SHP77 (cell line): ENCODE measurements at places on chromosomes 2 and 18.

- no peak for DNase-seq
Measured at GRCh38 chr2:40403233-40403836, 48.6 kb downstream of the SLC8A1 start.

GRCh38 chr2:193371200-193371599, 1176.5 kb upstream of the TMEFF2 start:
- no peak for DNase-seq

GRCh38 chr18:62776024-62776570, 60.8 kb downstream of the PHLPP1 start:
- no peak for DNase-seq

- DNase-seq, result no peak
Measured at GRCh38 chr2:96342085-96342484, 6.5 kb downstream of the NCAPH start.

DNA sequence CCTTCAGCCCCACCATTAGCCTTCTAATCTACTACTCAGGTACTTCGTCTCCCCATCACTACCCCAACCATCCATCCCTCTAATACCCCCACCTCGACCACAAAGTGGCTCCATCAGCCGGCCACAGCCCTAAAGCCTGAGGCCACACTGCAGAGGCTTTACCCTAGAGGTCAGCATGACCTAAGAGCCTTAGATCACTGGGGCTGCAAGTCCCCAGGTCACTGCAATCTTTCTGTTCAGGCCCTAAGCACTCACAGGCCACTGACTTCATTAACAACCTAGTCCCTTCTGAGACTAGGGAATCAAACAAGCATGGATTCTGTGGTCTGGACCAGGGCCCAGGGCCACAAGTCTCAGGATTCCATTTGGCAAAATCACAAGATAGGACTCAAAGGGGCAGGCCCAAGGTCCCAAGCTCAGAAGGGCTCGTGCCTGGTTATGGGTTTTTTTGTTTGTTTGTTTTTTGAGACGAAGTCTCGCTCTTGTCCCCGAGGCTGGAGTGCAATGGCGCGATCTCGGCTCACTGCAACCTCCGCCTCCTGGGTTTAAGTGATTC, 37.0 kb upstream of the PKDCC start:
- DNase-seq, result no peak

- peak; percentile 69 for DNase-seq
Measured at GRCh38 chr18:76573325-76574025, 78.4 kb upstream of the ZNF516 start.

DNA sequence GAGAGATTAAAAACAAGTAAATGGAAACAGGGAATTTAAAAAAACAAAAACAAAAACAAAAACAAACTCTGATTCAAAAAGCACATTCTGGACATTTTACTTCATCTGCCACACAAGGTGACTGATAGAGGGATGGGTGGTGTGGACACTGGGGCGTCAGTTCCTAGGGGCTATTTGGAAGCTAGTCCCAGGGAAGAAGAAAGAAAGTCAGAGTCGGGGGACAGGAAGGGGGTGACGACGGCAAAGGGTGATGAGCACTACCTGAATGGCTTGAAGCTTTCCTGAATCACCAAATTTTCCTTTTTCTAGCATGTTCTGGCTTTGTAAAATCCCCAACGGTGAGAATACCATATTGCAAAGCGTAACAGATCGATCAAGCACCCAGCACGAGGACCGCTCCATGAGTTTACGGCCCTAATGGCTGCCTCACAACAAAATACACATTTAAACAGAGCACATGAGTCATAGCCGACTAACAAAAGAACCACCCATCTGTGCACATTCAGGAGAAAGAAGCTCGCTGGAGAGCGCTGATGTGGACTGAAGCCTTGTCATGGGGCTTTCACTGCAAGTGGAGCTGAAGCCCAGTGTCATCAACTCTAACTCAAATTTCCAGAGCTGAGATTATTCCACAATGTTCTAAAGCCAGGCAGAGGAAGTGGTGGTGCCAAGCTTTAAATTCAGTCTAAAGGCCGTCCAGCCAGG, 178.9 kb downstream of the LNPK start:
- DNase-seq, result no peak

DNA sequence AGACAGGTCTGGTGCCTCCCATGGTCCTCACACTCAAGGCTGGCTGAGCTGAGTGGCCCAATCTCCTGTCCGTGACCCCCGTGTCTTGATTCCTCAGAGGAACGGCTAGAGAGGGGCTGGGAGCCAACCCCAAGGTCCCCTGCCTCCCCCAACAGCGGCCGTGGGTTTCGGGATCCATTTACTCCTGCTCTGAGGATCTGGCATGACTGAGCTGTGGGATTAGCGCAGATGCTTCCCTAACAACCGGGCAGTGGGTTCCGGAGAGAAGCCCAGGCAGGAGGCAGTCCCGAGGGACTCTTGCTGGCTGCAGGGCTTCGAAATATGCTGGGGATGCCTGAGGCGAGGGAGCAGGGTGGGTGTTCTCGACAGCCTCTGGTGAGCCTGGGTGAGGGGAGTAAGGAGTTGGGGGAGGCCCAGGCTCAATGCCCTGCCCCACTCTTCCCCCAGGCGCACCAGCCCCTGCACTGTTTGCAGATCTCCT, 18.9 kb downstream of the GPR35 start:
- no peak for DNase-seq

DNA sequence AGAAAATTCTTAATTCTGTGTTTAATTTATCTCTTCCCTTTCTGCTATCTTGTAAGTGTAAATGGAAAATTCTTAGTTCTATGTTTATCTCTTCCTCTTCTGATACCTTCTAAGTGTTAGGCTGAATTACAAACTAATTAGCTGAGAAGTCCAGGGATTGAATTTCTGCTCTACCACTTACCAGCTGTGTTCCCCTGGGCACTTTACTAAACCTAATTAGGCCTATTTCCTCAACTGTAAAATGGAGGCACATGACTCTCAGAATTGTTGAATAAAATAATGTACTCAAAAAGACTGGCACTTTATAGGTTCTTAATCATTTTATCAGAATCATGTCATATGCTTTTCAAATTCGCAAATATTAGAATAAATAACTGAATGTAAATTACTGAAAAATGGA, 146.3 kb downstream of the MAP2 start:
- DNase-seq, result no peak

- no peak for DNase-seq
Measured at GRCh38 chr2:219210886-219211362, 4.3 kb downstream of the ZFAND2B start.

- no peak for DNase-seq
Measured at GRCh38 chr2:207394812-207395534, 134.8 kb upstream of the CREB1 start.

- DNase-seq, result no peak
Measured at GRCh38 chr2:24317491-24317920, 42.8 kb downstream of the ITSN2 start.

DNA sequence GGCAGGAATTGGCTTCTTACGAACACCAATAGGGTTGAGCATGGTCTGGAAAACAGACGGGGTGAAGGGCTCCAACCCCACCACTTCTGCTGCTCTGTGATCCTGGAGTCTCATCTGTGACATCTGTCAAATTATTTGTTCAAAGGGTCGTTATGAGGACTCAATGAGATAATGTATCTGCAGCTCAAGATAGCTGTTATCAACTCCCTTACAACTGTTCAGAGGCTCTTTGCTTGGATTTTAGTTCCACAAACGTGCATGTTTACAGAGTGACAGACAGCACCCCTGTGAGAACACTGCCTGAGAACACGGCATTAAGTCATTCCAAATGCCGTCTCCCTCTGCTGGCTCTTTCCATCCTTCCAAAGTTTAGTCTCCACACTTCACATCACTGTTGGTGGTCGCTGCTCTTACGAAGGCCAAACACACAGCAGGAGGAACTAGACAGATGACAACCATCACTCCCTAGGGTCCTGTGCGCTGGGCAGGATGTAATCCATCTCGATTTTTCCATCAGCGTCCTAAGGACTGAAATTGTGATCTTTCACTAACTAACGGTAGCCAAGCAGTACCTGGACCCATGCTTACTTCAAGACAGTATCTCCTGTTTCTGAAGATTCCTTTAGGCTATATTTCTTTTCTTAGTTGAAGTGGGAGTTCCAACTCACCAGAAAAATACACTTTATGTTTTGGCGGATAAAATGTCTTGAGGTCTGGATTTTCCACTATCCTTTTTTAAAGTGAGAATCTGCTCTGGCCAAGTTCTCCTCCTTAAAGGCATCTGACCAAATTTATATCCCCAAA, 220.3 kb downstream of the ANAPC1 start:
- DNase-seq, result no peak

GRCh38 chr2:13638181-13638580, 921.4 kb downstream of the TRIB2 start:
- no peak for DNase-seq

- DNase-seq, result no peak
Measured at GRCh38 chr18:13076886-13077285, 85.7 kb downstream of the CEP192 start.

- DNase-seq, result no peak
Measured at GRCh38 chr18:3874125-3874524, 424.2 kb downstream of the TGIF1 start.

DNA sequence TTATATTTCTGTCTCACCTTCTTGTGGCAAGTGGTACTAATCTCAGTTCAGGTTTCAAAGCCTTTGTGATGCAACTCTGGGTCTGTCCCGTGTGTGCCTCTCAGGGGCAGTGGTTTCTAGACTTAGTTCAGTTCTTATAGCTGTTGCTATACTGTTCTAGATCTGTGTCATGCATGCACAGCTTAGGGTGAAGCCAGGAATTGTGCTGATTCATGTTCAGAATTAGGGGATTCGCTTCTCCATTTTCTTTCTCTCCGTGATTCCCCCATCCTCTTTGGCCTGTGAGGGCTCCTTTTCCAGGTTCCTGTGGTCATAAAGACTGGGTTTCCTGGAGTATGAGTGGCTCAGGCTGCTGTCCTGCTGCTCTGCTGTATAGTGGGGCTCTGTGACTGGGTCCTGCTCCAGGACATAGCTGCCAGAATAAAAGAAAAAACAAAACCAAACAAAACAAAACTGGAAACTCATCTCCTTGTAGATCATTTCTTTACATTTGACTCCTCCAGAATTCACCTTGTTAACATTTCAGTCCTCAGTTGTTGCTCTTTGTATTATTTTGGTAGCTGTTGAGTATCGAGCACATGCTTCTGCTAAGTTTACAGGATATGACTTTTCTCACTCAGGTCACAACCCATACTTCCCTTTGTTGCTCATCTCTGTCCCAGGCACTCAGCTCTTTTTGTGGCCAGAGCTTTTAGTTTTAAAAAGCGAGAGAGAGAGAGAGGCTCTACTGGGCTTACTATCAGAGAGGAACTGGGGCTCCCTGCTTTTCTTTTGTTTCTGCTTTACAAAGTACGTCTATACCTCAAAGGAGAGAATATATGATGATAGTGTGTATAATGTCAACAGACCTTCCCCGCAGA, 34.2 kb downstream of the CERS6 start:
- DNase-seq, result no peak

DNA sequence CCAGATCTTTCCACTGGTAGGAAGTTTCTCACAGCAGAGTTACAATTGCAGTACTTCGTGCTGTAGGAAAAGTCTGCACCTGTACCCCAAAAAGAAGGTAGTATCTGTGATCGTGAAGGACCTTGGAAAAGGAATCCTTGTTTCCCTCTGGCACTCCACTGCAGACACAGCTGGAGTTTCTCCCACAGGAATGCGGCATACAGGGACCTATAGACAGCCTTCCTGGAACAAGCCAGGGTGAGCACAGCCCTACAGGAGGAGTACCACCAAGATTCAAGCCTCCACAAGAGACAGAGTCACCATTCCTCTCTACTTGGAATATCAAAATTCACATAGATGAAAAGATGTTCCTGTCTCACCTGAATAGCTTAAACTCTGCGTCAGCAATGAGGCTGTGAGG, 372.4 kb downstream of the CMPK2 start:
- DNase-seq, result no peak

GRCh38 chr2:236341721-236342120, 77.5 kb upstream of the ASB18 start:
- no peak for DNase-seq

DNA sequence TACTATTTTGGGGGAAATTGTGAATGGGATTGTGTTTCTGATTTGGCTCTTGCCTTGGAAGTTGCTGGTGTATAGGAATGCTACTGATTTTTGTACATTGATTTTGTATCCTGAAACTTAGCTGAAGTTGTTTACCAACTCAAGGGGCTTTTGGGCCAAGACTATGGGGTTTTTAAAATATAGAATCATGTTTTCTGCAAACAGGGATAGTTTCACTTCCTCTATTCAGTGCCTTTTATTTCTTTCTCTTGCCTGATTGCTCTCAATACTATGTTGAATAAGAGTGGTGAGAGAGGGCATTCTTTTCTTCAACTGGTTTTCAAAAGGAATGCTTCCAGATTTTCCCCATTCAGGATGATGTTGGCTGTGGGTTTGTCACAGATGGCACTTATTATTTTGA, 1383.8 kb upstream of the ACVR2A start:
- no peak for DNase-seq

GRCh38 chr2:168700615-168701245, 101.7 kb upstream of the NOSTRIN start:
- no peak for DNase-seq

GRCh38 chr18:74110976-74111375, 36.7 kb downstream of the FBXO15 start:
- no peak for DNase-seq
